Activated T-cell treated with anti-CD3 and anti-CD28 coated beads, Interleukin-2, amount 50 U/mL, for 4 hours (primary cell): ENCODE measurements at places on chromosomes 2 and 18. TPM values are rescaled to one million over a fixed set of nuclear protein-coding genes. Genes with fewer than 3 reads are reported as not detected.

Gene GALNT3
- total RNA-seq, result 2.3 TPM

Gene GRB14
- total RNA-seq, result not detected

- DNase-seq, result no peak
These were observed 57.8 kb downstream of the ADD2 start for GRCh38 chr2:70710038-70710690.

DNA sequence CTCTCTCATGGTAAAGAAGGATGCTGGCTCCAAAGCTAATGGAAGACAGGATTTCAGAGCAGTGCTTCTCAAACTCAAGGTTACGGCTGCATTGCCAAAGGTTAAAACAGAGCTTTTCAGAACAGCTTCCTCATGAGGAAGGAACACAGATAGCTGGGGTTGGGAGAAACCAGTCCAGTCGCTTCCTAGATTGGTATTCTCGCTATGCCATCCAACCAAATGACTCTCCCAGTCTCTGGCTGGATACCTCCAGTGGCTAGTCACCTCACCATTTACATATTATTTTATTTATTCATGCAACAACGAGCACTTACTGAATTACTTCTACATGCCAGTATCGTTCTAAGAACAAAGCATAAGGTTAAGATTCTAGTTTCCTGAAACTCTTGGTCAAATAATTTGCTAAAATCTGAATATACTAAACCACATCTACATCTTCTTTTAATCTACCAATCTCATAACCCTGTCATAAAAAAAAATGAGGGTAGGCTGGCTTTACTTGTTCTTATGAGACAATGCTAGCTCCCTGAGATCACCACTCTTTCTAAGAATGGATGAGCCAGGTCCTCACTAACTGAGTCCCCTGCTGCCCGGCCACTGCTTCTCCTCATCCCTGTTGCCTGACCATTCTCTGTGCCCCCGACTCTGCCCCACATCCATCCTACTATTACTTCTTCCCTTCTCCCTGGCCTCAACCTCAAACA lies 20.4 kb downstream of the KDSR start:
- no peak for DNase-seq

DNA sequence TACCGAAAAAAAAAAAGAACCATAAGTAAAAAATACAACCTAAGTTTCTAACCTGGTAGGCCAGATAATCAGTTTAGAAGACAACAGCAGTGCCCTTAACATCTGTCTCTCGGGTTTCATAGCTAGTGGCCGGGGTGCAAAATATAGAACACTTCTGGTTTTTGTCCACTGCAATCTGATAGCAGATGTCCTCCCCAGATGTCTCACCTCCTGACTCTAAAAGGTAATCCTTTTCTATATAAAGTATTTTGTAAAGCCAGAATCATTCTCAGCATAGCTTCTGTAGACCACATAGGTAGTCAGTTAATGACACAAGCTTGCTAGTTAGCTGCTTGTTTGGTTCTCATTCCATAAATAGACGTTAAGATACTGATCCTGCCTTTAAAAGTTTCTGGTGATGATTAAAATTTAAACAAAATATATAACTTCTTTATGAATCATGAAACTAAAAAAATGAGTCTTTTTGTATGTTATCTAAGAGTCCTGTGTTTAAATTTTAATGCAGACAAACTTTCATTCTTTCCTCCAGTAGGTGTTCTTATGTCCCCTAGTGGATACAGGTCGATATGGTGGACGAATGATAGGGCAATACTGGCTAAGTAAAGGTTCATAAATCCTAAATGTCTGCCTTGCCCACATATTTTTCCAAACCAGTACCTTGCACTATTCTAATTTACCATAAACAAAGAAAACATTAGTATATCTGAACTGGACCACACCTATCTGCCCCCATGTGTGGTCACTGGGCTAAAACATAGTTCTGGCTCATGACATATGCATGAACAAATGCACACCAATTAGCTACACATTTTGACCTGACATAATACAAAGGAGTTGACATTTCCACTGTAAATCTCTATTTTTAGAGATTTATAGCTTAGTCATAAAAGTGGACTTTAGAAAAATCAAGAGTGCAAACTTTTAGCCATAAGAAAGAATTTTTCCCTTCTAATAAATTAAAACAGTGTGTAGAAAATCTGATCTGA lies 171.0 kb downstream of the SRBD1 start:
- DNase-seq, result no peak
